AG09319 (cell line): ENCODE measurements at places on chromosomes 7 and 10.

DNA sequence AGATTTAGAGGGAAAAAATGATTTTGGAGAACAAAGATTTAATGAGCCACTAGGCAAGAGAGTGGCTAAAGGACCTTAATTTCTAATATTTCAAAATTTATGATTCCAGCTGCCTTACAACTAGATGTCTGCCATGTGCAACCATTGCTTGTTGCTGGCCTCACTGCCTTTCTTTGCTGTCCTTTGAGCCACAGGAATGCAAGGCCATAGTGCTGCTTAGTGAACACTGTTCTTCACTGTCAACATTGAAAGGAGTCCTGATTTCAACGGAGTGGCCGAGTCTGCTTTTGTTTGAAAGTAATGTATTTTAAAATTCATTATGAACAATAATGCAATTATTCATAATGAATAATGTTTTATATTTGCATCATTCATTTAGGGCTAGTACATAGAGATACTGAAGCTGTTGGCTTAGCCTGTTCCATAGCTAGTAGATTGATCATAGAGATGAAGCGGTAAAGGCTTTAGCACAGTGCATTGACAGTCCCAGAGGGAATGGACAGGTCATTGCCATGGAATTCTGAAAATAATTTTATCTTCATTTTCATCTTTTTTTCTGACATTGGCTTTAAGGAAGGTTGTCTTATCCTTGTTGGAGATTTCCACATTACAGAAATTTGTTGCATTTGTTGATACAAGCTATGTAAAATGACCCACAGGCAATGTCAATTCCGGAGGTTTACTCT is 544.1 kb downstream of the AUTS2 start:
- no peak for DNase-seq

GRCh38 chr10:31953080-31953479 is 24.4 kb upstream of the ARHGAP12 start:
- DNase-seq, result no peak

DNA sequence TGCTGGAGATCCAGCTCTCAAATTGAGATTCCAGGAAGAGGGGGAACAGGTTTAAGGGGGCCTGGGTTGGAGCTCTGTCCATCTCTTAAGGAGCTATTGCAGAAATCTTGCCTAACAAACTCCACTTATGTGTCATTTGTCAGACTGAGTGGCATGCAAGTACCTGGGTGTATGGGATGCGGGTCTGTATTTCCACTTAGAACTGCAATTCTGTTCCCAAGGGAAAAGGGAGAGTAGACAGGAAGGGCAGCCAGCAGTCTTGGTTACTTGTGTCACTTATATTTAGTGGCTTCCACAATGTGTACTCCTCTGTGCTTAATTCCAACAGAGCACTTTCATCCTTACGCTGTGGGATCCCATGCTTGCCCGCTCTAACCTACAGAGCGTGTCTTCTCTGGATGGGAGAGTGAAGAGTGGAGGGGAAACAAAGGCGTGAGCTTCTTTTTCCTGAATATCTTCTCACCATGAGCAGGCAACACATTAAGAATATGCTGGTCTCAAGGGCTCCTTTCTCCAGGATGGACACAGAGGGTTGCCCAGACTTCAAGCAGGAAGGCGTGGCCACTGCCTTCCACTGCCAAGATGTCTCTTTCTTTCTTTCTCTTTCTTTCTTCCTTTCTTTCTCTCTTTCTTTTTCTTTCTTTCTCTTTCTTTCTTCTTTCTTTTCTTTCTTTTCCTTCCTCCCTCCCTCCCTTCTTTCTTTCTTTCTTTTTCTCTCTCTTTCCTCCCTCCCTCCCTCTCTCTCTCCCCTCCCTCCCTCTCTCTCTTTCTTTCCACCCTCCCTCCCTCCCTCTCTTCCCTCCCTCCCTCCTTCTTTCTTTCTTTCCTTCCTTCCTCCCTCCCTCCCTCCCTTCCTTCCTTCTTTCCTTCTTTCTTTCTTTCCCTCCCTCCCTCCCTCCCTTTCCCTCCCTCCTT is 153.8 kb upstream of the TNS3 start:
- DNase-seq, result no peak

- no peak for DNase-seq
Observed at GRCh38 chr10:33153251-33153967, 181.1 kb downstream of the NRP1 start.

DNA sequence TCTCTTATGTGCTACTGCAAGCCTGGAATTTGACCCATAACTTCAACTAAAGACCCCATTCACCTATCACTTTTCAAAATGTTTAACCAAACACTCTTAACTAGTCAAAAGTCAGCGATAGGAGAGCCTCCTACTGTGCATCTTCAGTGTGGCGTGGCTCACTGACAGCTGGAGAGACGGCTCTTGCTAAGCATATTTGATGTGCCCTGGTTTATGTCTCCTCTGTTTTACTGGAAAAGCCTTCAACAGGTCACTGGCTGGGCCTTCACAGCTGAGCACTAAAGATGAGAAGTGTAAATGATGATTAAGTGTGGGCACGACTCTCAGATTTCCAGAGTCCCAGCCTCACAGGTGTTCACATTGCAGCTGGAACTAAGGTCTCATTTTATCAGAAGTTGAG is 472.1 kb downstream of the SEMA3D start:
- no peak for DNase-seq

- DNase-seq, result no peak
Observed at GRCh38 chr7:127365164-127365956, 27.1 kb downstream of the ZNF800 start.

- DNase-seq, result no peak
Observed at GRCh38 chr7:69246758-69247157, 351.5 kb upstream of the AUTS2 start.
